ENCODE measurements at places on chromosomes 1 and 21.

DNA sequence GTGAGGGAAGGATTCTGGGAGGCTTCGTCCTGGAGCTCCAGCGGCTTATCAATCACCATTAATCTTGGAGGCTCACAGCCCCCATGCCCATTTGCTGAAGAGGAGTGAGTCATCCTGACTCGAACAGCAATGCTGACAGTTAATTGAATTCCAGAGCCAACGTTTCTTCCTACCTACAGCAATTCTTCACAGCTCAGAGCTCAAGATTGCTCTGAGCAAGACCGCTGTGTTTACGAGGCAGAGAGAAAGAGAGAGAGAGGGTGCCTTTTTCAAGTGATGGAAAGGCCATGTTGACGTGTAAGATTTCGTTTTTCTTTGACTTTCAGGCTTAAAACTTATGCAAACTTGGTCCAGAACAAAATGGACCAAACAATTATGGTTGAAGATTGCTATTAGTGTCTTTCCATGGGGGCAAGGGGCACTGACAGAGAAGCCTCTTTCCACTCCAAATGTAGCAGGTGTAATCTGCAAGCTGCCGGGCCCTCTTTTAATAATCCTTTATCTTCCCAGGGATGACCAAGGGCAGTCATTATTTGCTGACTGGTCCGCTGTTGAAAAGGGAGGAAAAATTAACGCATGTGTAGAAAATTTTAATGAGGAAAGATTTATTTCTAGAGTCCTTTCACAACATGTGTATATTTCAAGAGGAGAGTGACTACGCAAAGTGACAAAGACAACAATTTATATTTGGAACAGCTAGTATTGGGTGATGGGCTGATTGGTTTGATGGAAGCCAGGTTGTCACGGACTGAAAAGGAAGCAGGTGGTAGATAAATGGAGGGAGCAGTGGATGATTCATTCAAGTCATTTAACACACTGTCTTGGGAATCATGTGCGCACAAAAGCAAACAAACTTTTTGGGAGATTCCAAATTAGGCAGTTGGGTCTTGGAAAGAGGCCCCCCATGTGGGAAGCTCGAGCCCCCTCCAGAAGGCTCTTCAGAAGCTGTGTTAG lies 136.1 kb upstream of the IRF2BP2 start:
- peak; percentile 84 for DNase-seq

DNA sequence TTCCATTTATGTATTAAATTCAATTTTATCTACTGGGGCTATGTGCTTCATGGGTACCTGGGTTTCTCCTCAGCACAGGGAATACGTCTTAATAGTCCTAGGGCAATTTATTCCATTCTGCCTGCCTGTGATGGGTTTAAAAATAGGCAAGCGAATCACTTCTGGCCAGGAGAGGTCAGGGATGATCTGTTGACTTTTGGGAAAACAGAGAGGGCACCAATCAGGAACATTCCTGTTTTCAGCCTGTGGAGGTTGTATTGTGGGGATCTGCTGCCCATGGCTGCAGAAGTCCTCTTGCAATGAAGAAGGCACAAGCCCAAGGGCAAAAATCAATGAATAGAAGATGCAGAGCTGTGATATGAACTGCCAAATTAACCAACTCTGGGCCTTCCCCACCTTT lies 303.1 kb downstream of the CTH start:
- DNase-seq, result no peak

DNA sequence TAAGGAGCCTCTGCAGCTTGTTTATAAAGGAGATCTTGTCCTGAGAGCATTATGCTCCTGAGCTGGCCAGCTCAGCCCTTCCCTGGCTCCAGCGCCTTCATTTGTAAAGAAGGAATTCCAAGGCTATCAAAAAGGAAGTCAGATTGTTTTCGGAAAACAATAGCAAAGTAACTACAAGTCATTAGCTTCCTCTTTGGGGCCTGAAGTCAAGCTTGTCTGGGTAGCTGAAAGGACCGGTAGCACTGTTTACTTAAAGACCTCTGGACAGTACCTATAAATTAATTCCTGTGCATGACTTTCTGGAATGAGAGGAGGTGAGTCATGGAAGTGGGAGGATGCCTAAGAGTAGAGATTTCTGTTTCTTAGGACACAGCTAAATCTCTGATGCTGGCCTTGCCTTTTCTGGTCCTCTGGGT lies 20.7 kb upstream of the GJA5 start:
- DNase-seq, result no peak

DNA sequence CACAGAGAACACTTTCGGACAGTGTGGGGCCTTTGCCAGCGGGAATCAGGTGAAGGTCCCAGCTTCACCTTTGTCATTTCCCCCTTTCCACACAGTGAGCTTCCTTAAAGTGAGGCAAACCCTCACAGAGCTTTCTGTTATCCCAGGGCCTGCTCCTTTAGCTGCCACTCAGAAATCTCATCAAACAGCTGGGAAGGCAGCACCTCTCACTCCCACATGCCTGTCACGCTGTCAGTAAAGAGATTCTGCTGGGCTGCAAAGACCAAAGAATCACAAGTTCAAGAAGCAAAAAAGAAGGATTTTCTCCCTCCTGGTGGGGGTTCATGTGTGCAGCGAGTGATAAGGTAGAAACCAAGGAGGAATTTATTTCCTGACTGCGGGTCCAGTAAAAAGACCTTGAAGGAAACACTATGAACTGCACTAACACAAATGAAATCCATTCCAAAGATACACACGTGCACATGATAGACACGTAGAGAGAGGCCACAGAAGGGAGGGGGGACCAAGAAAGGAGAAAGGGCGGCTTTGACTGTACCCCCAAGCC lies 44.0 kb downstream of the HTR6 start:
- DNase-seq, result no peak

- DNase-seq, result no peak
Observed at GRCh38 chr21:45740491-45741357, 97.2 kb downstream of the PCBP3 start.

DNA sequence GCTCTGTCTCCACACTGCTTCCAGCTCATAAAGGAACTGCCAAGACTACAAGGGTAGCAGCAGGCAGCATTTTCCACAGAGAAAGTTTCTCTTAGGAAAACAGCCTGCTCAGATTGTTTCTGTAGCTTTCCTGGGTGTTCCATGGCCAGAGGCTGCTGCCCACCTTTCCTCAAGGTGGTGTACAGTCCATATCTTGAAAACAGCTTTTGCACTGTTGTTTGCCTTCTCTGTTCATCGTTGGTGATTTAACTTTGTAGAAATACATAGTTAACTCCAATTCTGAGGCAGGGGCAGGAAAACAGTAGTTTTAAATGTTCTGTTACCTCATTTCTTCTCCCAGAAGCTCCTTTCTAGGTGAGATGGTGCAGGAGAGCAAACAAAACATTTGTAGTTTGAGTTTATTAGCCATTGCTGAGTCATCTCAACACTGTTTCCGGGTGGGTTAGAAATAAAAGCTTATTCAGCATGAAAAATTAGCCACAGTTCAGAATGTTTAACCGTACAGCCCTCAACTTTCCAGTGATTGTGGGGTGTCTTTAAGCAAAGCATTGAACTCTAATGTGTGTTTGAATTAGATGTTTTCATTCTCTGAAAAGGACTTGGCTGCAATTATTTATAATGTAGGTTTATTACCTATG lies 41.7 kb downstream of the DIP2A start:
- DNase-seq, result no peak

DNA sequence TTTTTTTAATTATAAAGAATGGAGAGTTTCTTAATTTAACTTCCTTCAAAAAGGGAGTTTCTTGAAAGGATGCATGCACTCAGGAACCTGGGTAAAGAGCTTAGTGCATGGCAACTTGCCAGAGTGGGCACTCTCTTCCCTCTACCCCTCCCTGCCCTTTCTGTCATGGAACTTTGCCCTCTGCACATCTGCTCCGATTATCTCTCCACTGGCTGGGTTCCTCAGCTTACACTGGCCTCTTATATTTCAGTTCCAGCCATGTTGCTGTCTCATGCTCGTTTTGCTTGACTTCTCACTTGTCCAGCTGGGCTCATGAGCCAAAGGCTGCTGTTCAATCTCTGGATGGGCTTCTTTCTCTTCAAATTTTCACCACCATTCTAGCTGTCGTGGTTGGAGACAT lies 87.0 kb downstream of the NCAM2 start:
- DNase-seq, result no peak

- DNase-seq, result no peak
Observed at GRCh38 chr1:81327743-81328142, 473.0 kb upstream of the ADGRL2 start.

DNA sequence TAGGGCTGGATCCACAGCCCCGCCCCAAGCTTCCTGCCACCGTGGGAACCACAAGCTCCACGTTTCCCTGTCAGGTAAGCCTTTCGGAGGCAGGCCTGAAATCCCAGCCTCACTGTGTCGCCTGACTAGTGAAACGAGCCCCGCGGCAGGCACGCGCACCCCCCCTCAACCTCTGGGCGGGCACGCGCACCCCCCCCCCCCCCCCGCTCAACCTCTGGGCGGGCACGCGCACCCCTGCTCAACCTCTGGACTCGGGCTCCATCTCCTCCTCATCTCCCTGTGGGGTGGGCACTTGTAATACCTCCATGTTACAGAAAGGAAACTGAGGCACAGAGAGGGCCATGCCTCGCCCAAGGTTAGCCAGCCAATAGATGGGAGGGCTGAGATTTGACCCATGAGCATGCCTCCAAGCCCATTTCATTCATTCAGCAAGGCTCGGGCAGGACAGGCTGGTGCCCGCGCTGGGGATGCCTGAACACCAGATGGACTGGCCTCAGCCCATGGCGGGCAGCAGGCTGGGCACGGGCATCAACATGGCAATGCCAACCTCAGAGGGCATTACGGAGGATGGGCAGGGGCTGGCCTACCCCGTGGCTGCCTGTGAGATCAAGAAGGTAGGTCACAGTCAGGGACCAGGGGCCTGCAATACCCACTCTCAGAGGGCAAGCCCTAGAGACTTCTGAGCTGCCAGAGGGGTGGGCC lies 4.7 kb downstream of the CFAP410 start:
- no peak for DNase-seq

DNA sequence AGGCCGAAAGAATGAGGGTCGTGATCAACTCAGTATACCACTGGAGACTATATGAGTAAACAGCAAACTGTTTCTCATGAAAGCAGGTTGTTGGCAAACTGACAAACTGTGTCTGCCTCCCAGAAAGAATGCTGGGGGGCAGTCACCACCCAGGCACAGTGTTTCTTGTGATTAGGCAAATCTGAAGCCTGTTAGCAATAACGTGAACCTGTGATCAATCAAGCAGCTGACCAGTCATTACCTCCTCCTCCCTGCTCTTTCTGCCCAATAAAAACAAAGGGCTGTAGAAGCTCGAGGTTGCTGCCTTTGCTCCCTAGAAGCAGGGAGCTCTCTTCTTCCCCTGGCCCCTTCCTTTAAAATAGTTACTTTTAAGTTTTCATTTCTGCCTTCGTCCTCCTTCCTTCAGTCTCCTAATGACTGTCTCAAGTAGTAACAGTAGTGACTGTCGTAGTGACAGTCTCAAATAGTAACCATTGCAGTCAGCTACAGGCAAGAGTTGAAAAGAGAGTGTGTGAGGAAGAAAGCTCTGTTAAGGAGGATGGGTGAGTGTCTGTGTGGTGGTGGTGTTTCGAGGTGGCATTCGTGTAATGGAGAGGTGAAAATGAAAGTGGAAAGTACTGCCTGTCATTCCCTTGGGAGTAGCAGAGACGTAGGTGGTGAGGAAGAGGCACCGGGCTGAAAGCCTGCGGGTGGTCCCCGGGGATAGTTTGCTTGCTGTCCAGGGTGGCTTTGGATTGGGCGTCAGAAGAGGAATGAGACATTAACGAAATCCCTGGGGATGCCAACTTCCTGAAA lies 14.5 kb downstream of the HHAT start:
- no peak for DNase-seq

- peak; percentile 56 for DNase-seq
Observed at GRCh38 chr21:21713651-21714180, 715.5 kb downstream of the NCAM2 start.

DNA sequence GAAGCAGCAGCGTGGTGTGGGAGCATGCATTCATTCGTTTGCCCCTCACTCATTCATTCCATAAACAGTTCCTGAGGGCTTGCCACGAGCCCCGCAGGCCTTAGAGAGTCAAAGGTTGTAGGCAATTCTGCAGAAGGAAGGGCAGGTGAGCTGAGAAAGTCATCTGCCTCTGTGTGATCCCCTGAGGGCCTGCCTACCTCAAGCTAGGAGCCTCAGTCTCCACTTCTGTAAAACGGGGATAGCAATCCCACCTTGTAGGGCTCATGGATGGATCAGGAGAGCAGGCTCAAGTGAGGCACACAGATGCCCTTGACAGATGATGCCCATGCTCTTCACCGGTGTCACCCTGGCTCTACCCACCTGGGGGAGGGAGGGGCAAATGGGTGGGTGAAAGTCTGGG lies 26.6 kb upstream of the ALDH4A1 start:
- DNase-seq, result no peak

- no peak for DNase-seq
Observed at GRCh38 chr1:61139775-61140549, 57.6 kb downstream of the NFIA start.

DNA sequence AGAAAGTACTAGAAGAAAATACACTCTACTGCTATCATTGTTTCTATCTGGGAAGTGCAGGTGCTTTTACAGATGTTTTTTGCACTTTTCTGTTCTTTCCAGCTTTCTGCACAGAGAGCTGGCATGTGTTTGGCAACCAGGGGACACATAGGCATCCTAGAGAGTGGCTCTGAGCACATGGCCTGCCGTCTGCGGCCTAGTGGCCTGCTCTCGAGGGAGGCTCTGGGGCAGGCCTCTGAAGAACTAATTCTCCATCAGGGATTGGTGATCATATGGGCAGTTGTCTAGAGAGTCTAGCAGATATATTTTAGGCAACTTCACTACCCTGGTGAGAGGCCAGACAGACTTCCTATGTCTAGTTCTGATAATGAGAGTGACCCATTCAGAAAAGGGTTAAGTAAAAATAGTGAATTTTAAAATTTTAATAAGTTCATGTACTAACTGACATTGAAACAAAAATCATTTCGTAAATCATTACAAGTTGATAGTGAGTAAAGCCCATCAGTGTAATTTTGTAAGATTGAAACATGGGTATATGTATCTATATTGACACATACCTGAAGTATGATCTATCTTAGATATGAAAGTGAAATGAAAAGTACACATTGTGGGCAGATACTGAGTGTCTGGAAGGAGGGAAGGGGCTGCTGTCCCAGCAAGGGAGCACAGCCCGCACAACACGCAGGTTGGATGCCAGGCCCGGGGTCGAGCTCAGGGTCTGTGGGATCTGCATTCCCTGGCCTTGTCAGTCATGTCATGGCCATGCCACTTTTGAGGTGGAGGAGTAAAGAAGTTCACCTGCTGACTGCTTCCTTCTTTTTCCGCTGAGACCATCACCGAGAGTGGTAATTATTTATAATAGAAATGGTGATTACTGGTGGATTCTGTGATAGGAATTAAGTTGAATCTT lies 79.8 kb downstream of the PCBP3 start:
- no peak for DNase-seq

- no peak for DNase-seq
Observed at GRCh38 chr1:26449868-26450267, 17.7 kb downstream of the DHDDS start.

All from fibroblast of skin of right biceps (primary cell).